Colonic mucosa (tissue), 4 donors: ENCODE measurements at places on chromosomes 5 and 9. TPM values are rescaled to one million over a fixed set of nuclear protein-coding genes. Genes with fewer than 3 reads are reported as not detected.

- DNase-seq, result no peak
- no peak overlapping the region for H3K4me3 ChIP-seq
- H3K36me3 ChIP-seq, result no peaks in the 10 kb centered on the region
- no peak overlapping the region for H3K27ac ChIP-seq
Observed at GRCh38 chr9:133454943-133455673, 4.7 kb upstream of the CACFD1 start.

GRCh38 chr5:157066080-157066479 lies 7.2 kb upstream of the HAVCR1 start:
- no peaks in the 10 kb centered on the region for H3K4me1 ChIP-seq
- peak overlapping the region; percentile 50 for H3K27ac ChIP-seq
- H3K4me3 ChIP-seq, result no peak overlapping the region
- H3K27me3 ChIP-seq, result no peaks in the 10 kb centered on the region

DNA sequence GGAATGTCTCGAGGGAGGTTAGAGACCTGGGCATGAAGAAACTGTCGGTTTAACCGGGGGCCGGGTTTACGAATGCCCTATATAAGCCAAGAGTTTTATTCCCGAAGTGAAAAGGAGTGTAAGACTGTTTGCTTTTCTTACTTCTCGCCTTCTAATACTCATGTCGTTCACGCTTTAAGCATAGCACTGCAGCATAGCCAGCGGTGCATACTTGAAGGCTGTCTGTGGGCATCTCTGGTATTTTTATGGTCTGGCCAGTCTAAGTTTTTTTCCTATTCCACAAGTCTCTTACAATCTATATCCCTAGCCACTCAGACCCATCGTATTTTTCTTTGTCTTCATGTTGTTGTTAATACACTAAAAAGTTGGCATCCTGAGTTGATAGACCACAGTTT lies 1.2 kb downstream of the UHRF2 start:
- H3K27ac ChIP-seq, result peak overlapping the region; percentile 87
- H3K27me3 ChIP-seq, result no peaks in the 10 kb centered on the region
- H3K36me3 ChIP-seq, result no peaks in the 10 kb centered on the region
- peak; percentile 33 for DNase-seq
- H3K4me3 ChIP-seq, result peak overlapping the region; percentile 99

DNA sequence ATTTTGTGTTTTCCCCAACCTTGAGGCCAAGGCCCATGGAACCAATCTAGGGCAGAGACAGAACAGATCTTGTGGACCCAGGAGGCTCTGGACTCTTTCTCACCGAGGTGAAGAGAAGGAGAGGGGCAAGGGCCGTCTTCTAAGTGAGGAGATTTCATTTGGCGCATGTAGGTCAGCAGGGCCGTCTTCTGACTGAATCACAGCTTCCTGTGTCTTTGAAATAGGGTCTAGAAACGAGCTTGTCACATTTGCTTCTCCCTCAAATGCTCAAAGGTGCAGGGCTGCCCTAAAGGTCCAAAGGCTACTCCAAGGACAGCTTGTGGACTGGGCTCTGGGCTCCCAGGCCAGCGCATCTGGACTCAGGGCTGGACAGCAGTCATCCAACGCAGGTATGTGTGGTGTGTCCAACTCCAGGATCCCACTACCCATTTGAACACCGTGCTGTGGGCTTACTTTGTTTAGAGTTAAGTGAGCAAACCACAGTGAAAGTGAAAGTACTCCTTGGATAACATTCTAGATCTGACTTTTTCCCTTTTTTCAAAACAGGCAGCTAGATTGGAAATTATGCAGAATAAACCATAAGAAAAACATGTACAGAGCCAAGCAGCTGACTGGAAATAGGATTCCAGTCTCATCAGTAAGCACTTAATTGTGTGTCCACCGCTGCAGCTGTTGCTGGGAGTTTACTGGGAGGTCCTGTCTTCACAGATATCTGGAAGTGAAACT lies 357.0 kb downstream of the GADD45G start:
- no peaks in the 10 kb centered on the region for H3K27me3 ChIP-seq
- peak overlapping the region; percentile 14 for H3K27ac ChIP-seq
- DNase-seq, result no peak

DNA sequence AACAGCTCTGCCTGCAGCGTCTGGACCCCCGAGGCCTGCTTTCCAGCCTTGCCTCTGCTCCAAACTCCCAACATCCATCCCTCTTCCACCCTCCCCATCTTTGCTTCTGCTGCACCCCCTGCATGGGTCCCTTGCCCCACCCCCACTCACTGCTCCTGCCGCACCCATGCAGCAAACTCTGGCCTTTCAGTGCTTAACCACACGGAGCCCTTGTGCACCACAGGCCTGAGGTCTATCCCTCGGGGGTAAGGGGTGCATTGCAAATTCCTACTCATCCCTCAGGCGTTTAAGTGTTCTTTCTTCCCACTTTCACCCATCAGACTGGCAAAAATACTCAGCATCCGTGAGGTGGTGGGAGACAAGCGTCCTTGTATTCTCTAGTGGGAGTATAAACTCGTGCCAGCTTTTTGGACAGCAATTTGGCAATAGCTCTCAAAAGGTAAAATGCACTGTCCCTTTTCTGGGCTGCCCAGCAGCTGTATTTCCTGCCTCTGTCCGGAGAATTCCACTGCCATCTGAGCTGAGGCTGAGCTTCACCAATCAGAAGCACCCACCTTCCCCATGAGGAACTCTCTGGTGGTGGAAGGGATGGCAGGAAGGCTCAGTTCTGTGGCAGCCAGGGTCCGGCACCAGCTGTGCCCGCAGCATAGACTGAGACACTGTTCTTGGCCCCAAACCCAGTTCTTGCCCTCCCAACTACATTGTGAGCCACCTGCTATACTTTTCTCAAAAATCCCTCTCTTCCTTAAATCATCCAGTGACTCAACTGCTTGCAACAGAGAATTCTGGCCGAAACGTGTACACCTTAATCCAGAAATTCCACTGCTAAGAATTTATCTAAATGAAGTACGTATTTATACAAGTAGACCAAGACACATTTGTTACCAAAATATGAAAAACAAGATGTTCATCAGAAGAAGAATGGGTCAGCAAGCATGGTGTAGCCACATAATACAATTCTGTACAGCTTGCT lies 15.0 kb downstream of the PSMB7 start:
- DNase-seq, result no peak
- H3K36me3 ChIP-seq, result peaks cover 13% of the 10 kb centered on the region
- no peaks in the 10 kb centered on the region for H3K27me3 ChIP-seq
- H3K27ac ChIP-seq, result no peak overlapping the region

DNA sequence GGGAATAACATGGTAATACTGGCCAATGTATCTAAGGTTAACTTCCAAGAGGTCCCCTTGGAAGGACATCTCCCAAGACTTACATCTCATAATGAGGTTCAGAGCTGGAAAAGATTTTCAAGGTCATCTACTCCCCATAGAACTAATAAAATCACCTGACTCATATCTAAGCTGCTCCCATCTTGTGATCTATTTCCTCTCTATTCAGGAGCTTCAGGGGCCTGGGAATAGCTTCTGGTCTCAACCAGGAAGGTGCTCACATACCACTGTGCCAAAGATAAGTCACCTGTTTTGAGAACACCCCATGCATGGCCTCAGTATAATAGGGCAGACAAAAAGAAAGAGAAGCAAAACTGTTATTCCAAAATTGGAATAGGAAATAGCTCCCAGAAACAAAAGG lies 74.2 kb downstream of the OXCT1 start:
- H3K36me3 ChIP-seq, result no peaks in the 10 kb centered on the region
- H3K4me1 ChIP-seq, result no peaks in the 10 kb centered on the region
- H3K27ac ChIP-seq, result no peak overlapping the region
- no peak for DNase-seq
- H3K4me3 ChIP-seq, result no peak overlapping the region
- H3K27me3 ChIP-seq, result no peaks in the 10 kb centered on the region

- no peaks in the 10 kb centered on the region for H3K27me3 ChIP-seq
- H3K4me3 ChIP-seq, result no peak overlapping the region
- no peaks in the 10 kb centered on the region for H3K36me3 ChIP-seq
- no peaks in the 10 kb centered on the region for H3K4me1 ChIP-seq
- no peak for DNase-seq
Observed at GRCh38 chr5:135110785-135111596, 77.0 kb upstream of the PITX1 start.

DNA sequence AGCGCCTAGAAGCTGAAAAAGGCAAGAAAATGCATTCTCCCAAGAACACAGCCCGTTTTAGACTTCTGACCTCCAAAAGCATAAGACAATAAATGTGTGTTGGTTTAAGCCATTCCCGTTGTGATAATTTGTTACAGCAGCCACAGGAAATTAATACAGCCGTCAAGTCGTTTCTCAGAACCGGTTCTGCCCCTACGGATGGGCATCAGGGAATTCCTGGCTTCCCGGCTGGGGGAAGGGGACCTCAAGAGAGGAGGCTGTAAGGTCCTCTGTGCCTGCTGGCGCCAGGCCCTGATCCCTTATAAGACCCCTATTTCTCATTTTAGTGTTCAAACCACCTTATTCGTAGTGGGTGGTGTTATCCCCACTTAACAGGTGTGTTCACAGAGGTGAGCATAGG lies 50.6 kb upstream of the RPL26L1 start:
- H3K27me3 ChIP-seq, result no peaks in the 10 kb centered on the region
- H3K27ac ChIP-seq, result no peak overlapping the region
- peaks cover 13% of the 10 kb centered on the region for H3K4me1 ChIP-seq
- no peak for DNase-seq
- no peak overlapping the region for H3K4me3 ChIP-seq

DNA sequence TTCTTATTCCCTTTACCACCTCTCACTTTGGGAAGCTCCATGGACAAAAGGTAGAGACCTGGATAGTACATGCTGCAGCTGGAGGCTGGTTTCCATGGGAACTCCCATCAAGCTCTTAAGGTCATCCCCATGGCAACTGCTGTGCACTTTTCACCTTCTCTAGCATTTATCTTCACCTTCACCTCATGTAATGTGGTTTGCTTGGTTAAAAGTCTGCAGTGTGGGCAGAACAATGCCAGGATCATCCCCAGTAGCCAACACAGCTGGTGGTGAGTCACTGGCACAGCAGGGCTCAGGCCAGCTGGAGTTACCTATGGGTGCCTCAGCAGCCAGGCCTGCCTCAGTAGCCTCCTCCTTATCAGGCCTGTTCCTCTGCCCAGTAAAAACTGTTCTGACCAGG lies 210.5 kb downstream of the GRIA1 start:
- no peak for DNase-seq
- no peak overlapping the region for H3K4me3 ChIP-seq
- H3K27me3 ChIP-seq, result no peaks in the 10 kb centered on the region
- no peak overlapping the region for H3K27ac ChIP-seq
- H3K36me3 ChIP-seq, result no peaks in the 10 kb centered on the region

GRCh38 chr5:67316695-67317094 lies 120.1 kb upstream of the CD180 start:
- H3K36me3 ChIP-seq, result no peaks in the 10 kb centered on the region
- H3K4me3 ChIP-seq, result no peak overlapping the region
- H3K27me3 ChIP-seq, result no peaks in the 10 kb centered on the region
- H3K27ac ChIP-seq, result no peak overlapping the region
- no peak for DNase-seq

PTGS1 gene
- 26.7 TPM for total RNA-seq

FLT4 gene
- total RNA-seq, result 3.3 TPM

PCDHAC1 gene
- total RNA-seq, result 0.11 TPM

IL5 gene
- total RNA-seq, result not detected

NMUR2 gene
- not detected for total RNA-seq

DMRT3 gene
- total RNA-seq, result not detected
